ENCODE measurements at places on chromosomes 11 and 22.

GRCh38 chr22:44927463-44928135, 82.2 kb downstream of the PHF21B start:
- no peak for DNase-seq

GRCh38 chr11:72223615-72224563, 678 bp upstream of the INPPL1 start:
- no peak for DNase-seq

DNA sequence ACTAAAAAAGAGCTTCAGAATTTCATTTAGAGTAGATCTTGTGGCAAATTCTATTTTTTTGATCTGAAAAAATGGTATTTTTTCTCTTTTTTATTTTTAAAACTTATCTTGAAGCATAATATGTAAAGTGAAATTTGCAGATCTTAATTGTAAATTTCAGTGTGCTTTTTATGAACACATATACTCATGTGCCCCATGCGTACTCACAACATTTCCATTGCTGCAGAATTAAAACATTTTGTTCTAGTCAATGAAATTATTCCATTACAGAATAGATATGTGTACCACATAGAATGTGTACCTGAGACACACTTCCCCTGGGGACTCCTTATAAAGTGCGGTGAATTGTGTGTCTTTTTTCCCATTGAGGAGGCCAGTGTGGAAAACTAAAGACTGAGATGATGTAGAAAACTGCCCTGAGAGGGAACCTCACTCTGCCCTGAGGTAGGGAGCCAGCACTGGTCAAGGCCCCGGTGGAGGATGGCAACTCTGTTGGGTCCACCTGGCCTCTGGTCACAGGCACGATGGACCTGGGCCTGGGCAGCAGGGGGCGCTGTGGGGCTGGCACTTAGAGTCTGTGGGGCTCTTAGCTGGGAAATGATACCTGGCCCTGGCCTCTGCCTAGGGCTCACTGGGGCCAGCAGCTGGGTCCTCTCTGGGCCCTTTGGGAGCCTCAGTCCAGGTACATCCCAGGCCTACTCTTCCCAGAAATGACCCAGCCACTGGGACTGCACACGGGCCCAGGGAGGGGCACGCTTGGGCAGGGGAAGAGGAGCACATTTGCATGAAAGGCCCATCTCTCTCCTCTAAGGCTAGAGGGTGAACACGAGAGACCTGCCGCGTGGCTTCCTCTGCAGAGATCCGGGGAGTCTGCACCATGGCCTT, 77.9 kb upstream of the TOP3B start:
- DNase-seq = peak; percentile 33

GRCh38 chr11:125772834-125773505, 5.7 kb downstream of the PATE2 start:
- DNase-seq = no peak

DNA sequence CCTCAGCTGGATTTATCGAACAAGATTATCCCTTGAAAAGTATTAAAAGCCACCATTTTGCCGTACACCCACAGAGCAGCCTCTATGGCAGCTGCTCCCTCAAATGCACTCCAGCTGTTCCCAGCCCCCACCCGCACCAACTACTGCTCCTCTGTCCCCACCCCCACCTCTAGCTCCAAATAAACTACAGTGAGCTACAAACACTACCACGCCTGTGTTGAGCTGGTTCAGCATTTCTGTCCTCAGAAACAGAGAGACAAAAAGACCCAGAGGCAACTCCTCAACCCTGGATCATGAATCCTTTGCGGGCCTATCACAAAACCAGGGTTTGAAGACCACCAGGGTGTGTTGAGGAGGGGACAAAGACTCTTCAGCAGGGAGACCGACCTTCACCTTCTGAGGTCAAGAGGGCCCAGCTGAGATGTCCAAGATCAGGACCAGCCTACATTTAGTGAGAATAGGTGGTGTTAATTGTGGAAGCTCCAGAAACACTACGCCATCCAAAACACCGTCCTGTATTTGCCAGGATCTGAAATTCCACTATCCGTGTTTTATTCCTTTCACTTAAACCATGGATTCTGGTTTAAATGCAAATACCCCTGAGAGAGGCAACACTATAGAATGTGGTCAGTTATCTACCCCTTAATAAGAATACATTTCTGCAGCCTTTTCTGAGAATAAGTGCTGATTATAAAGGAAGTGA, 195.9 kb downstream of the DSCAML1 start:
- no peak for DNase-seq

GRCh38 chr11:10287140-10287539, 6.9 kb downstream of the SBF2 start:
- DNase-seq = no peak

GRCh38 chr11:117418737-117419481, 91.3 kb downstream of the CEP164 start:
- DNase-seq = no peak

- no peak for DNase-seq
Observed at GRCh38 chr11:125167954-125168835, 3.6 kb downstream of the PKNOX2 start.

DNA sequence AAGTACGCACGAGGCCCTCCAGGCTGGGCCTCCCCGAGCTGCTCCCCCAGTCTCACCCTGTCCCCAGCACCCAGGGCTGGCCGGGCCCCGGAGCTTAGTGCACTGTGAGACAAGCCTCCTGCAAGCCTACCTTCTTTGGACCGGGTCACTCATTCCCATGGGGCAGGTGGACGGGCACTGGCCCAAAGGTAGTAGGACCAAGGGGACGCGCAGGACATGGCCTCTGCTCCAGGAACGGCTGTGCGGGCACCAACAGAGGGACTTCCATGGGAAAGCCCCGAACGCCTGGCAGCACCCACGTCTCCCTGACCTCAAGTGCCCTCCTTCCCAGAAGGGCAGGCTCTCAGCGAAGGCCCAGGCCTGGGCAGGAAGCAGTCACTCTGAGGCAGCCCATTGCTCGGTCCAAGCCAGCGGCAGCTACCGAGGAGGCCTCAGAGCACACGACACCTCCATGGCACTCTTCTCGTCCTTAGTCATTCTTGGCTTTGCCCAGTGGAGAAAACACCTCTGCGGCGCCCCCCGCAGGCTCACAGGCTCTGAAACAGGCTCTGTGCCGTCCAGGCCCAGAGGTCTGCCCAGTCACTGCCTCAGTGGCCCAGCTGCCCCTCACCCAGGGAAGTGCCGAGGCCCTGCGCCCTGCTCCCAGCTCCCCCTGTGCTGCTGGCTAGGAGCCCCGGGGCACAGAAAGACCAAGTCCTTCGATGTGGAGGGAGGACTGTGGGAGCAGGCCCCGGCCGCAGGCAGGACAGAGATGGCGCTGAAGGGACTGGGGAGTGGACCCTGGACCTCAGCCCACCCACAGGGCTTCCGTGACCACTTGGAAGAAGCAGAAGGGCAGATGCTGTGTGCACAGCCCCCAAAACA, 3.8 kb downstream of the MOB2 start:
- DNase-seq = no peak

DNA sequence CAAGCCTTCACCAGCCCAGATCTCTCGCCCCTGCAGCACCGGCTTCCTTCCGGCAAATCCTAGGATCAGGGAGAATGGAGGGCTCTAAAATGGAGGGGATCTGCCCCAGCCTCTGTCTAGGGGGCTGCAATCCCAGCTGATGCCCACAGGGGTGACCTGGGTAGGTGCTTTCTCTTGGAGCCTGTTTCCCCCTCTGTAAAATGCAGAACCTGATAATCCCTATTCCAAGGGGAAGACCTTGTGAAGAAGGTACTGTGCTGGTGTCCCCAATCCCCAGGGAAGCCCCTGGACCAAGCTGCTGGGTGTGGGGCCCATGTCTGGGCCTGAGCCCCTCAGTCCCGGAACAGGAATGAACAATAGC, 2.8 kb downstream of the EMID1 start:
- no peak for DNase-seq

DNA sequence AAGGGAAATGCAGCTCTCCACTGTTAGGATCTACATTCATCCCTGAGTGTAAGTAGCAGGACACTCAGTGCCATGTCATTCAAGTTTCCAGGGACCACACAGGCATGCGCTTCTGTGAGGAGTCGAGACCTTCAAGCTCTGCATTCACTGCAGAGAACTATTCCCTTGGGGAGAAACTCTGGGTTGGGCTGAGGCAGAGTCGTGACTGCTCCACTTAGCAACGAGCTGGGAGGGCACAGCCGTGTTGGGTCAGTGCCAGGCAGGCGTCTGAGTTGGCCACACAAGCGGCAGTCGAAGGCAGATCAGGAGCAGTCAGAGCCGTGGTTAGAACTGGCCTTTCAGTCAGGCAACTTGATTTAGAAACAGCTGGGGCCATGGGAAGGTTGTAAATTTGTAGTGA, 14.7 kb downstream of the MPEG1 start:
- DNase-seq = no peak

DNA sequence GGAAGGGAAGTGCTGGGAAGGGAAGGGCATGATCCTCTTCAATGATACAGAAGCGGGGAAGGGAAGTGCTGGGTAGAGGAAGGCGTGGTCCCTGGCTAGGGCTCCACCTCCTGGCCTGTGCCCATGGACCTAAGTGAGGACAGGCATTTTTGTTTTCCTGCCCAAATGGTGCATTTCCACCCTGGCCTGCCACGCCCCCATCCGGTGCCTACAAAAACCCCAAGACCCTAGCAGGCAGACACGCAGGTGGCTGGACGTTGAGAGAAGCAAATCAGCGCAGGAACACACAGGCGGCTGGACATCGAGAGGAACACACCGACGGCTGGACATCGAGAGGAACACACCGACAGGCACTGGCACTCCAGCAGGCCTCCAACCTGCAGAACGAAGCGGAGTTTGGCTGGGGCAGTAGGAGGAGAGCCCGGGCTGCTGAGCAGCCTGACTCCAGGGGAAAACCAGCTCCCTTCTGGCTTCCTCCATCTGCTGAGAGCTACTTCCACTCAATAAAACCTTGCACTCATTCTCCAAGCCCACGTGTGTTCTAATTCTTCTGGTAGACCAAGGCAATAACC, 628.3 kb downstream of the BUD13 start:
- no peak for DNase-seq

DNA sequence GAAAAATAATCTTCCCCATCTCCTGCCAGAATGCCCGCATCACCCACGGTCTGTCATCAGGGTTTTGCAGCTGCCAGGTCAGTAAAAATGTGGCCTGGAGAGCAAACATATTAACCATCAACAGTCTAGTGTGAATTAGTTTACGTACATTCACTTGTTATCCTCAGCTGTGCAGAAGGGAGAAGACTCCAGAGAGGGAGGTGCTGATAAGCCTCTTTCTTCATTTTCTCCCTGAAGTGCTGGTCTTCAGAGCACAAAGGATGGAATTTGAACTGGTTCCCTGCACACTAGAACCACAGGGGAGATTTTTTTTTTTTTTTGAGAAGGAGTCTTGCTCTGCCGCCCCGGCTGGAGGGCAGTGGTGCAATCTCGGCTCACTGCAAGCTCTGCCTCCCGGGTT, 8.2 kb downstream of the FGF19 start:
- DNase-seq = no peak

DNA sequence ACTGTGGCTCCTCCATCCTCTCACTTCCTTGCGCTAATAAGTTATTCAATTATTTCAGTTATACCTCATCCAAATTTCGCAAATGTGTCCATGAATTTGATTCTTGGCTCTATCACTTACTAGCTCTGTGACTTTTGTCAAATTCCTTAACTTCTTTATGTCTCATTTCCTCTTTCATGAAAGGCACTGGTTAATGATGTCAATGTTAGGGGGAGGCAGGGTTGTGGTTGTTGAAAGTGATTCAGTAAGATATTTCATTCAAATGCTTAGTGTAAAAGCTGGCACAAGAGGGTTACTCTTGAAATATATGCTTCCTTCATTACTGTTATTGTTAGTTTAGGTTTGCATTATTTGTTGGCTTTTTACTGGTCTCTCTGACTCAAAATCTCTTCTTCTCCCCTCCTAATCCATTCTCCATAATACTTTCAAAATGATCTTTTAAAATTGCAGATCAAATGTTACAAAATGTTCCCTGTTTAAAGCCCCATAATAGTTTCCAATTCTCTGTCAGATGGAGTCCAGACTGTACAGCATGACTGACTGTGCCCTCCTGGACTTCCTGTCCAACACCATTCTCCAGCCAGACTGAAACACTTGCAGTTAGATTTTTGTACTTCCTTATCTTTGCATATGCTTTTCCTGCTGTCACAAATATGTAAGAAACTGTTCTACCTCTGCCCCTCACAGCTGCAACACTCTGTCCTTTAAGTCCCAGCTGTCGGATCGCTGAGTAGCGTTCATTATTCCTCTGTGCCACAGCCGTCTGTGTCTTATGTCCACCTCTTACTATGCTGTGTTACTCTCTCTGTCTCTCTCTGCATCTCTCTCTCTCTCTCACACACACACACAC, 510.6 kb upstream of the RAG2 start:
- DNase-seq = no peak

DNA sequence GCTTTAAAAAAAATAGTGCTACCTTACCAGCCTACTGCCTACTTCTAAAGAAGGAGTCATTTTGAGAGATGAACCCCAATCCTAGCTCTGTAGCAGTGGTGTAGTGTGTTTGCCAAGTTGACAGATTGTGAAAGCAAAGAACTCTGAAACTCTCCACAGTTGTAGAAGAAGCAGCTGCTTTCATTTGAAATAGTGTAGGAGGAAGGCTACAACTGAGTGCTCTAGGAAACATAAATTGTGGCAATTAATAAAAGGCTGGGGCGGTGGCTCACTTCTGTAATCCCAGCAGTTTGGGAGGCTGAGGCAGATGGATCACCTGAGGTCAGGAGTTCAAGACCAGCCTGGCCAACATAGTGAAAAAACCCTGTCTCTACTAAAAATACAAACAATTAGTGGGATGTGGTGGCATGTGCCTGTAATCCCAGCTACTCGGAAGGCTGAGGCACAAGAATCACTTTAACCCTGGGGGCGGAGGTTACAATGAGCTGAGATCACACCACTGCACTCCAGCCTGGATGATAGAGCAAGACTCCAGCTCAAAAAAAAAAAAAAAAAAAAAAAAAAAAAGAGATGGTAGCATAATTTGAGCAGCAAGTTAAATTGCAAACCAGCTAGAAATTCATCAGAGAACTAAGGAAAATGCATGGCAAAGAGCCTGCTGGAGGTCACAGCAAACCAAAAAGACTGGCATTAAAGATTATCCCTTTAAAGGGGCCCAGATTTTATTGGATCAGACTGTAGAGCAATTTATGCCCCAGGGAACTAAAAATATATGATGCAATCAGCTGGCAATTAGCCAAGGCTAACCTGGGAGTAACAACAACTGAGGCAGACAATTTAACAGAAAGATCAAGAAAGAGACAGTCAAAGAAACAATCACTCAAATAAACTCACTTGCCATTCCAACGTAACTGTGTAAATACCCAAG, 112.6 kb downstream of the LUZP2 start:
- no peak for DNase-seq
